Activated B cell treated with CpG ODN at 0.5 μM for 24 hours (primary cell): ENCODE measurements at places on chromosomes 2 and 18.
A peak's percentile ranks its signal among the peaks of the same experiment; 100 is the strongest.

- DNase-seq, result no peak
Observed at GRCh38 chr2:165593081-165593480, 123.6 kb downstream of the CSRNP3 start.

DNA sequence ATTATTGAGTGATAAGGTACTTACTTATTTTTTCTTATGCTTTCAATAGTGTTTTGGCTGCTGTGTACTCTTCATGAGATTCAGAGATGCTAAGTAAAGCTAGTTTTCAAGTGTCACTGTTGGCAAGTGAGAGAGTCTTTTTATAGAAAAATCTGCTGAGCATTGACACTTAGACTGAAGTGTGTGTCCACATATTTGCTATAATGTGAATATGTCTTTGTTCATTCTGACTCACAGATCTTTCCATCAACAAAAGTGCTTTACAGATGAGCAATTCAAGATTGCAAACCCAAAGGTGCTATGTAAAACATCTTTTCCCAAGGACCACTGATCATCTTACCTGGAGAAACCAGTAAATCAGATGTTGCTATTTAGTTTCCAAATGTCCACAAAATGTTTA lies 410.6 kb upstream of the FIGN start:
- no peak for DNase-seq

GRCh38 chr18:23872701-23873550 lies 141.6 kb upstream of the TTC39C start:
- DNase-seq, result no peak

- DNase-seq, result no peak
Observed at GRCh38 chr2:143700865-143701264, 571.6 kb downstream of the ARHGAP15 start.

DNA sequence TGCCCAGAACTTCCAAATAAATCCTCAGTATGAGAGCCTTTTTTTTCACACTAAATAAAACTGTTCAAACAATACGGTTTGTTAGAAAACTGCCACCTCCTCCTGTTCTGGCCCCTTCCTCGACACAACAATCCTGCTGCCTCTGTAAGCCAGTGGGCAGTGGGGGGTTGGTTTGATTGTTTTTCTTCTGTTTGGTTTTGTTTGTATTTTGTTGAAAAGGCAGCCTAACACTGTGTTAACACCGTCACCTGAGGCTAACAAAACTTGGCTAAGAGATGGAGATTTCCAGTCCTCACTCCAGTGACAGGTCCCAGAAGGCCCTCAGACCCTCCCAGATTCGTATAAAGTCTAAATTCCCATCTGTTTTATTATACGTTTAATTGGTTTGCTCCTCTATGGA lies 402.1 kb downstream of the ZNF521 start:
- DNase-seq, result no peak

- DNase-seq, result no peak
Observed at GRCh38 chr2:36002941-36003340, 352.6 kb upstream of the CRIM1 start.

- DNase-seq, result no peak
Observed at GRCh38 chr2:128289439-128289838, 29.2 kb downstream of the HS6ST1 start.

DNA sequence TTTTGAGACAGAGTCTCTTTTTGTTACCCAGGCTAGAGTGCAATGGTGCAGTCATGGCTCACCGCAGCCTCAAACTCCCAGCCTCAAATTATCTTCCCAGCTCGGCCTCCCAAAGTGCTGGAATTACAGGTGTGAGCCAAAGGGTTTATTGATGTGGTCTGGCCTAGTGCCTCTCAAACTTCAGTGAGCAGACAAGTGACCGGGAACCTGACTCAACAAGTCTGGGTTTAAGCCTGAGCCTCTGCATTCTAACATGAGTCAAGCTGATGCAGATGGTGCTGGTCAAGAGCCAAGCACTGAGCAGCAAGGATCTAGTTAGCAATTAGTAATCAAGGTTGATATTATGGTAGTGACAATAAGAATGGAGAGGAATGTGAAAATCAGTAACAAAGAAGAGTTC lies 21.3 kb downstream of the CDK15 start:
- no peak for DNase-seq

DNA sequence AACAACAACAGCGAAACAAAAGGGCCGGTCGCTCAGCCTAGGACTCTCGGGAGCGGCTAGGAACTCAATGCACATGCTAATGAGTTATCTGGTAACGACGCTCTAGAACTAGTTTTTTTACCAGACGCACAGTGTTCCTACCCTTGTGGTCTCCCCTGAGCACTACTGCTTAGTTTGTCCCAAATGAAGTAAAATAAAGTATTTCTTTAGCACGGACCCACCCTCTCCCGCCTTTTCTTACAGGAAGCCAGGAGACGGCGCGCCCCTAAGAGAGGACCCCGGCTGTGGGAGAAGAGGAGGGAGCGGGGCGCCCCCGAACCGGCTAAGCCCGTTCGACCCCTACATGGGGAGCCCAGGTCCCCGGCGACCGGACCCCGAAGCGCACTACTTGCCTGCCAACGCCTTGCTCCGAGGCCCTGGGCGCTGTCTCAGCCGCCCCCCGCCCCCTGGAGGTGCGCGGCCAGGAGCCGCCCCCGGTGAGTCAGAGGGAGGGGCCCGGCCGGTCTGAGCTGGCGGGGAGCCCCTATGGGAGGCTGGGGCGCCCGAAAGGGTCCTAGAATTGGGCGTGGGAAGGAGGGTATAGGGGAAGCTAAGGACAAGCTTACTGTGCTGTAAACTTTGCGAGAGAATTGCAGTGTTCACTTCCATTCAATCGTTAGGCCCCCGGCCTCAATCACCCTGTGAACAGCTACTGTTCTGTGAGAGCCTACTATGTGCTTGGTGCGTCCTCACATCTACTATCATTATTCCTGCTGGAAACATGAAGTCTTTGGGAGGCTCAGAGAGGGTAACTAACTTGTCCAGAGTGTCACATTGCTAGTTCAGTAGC lies 3.6 kb upstream of the CAPG start:
- DNase-seq, result peak; percentile 64

GRCh38 chr2:23452853-23453420 lies 68.0 kb downstream of the KLHL29 start:
- DNase-seq, result no peak

DNA sequence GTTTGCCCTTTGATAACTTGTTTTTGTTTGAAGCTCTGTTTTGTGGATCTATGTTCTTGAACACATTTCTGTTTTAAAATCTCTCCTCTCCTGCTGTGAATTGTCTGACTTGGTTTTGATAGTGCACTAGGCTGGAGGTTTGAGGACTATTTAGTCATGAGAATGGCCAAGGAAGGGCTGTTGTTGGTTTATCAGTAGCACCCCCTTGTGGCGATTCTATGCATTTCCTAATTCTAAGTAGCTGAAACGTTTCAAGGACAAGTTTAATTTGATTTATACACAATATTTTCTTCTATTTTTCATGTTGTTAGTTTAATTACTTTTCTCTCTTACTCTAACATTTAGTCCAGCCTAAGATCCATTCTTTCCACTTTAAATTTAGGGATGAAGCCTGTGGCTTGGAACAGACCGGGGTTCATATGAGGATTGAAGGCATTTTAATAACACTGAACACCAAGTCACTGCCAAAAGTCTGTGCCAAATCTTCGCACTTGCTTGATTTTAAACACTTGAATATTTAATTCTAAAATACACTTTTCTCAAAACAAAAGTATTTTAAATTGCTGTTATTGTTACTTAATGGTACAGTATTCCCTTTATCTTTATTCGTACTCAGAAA lies 166.0 kb downstream of the SOCS6 start:
- DNase-seq, result no peak

- no peak for DNase-seq
Observed at GRCh38 chr18:11387880-11388279, 221.5 kb upstream of the SLC35G4 start.

GRCh38 chr2:236545814-236546480 lies 23.7 kb upstream of the ACKR3 start:
- DNase-seq, result no peak

DNA sequence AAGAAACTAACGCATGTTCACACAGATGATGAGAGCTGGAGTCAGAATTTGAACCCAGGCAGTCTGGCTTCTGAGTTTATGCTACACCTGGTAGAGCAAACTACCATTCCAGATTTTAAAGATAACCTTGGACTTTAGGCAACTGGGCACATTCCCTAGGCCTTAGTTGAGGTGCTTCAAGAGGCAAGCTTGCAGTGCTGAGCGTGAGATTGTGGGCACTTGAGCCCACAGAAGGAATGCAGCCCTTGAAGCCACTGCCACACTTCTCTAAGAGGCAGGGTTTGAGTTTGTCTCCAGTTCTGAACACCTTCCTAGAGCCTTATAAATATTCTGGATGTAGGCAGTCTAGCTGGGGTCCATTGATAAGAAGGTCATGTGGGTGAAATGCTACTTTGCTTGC lies 216.1 kb upstream of the SLC14A2 start:
- DNase-seq, result no peak

- no peak for DNase-seq
Observed at GRCh38 chr18:23826850-23827620, 137.8 kb downstream of the LAMA3 start.

GRCh38 chr2:33588232-33588631 lies 10.9 kb downstream of the FAM98A start:
- DNase-seq, result no peak

GRCh38 chr2:34332813-34333212 lies 733.7 kb upstream of the FAM98A start:
- DNase-seq, result no peak

DNA sequence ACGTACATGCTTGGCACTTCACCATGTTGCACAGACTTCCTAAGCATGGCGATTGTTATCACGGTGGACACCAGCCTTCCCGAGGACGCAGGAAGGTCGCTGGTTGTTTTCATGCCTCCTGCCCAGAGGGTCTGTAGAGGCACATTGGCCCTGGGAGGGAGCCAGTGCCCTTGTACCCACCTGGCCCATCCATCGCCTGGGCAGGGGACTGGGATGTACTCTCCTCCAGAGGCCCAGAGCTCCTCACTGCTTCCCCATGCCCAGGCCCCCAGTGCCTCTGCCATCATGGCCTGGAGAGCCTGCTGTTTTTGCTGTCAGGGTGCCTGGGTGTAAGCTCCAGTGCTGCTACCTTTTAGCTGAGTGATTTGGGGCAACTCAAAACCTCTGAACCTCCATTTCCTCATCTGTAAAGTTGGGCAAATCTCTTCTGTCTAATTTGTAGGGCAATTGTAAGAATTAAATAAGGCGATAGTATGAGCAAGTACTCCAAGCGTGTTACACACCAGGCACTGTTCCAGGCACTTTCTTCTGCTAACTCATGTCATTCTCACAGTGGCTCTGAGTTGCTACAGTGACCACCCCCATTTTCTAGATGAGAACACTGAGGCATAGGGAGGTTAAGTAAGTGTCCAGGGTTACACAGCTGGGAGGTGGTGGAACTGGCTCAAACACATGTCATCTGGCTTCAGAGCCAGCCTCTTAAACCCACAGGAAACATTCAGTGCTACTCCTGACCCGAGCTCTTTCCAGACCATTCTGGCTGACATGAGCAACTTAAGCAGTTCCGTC lies 45.3 kb downstream of the GREB1 start:
- no peak for DNase-seq

- no peak for DNase-seq
Observed at GRCh38 chr2:149387411-149387810, 57.0 kb downstream of the LYPD6 start.

GRCh38 chr2:155151945-155152344 lies 453.4 kb downstream of the KCNJ3 start:
- DNase-seq, result no peak
